Myometrial cell (primary cell): ENCODE measurements at places on chromosomes 1 and 21. TPM values are rescaled to one million over a fixed set of nuclear protein-coding genes. Genes with fewer than 3 reads are reported as not detected.

VTCN1 gene
- total RNA-seq = not detected in 2 replicates

IL23R gene
- total RNA-seq = not detected in 2 replicates

USH2A gene
- not detected in 2 replicates for total RNA-seq

ITLN2 gene
- total RNA-seq = not detected in 2 replicates

RAB7B gene
- 6.2 and 6.3 TPM in 2 replicates for total RNA-seq

NKAIN1 gene
- not detected in 2 replicates for total RNA-seq

NSUN4 gene
- total RNA-seq = 7.5 and 9.9 TPM in 2 replicates

GPR37L1 gene
- total RNA-seq = not detected in 2 replicates

NBPF4 gene
- not detected in 2 replicates for total RNA-seq

TXLNA gene
- 57.9 and 77.3 TPM in 2 replicates for total RNA-seq

SIM2 gene
- not detected in 2 replicates for total RNA-seq

C2CD4D gene
- total RNA-seq = not detected in 2 replicates

FAM72C gene
- total RNA-seq = 2.5 and 3.5 TPM in 2 replicates

LCE6A gene
- not detected in 2 replicates for total RNA-seq

PDPN gene
- total RNA-seq = 2.5 and 4.6 TPM in 2 replicates

IQGAP3 gene
- 24.8 and 29.4 TPM in 2 replicates for total RNA-seq

LCE2C gene
- not detected in 2 replicates for total RNA-seq

CD53 gene
- not detected in 2 replicates for total RNA-seq

C1orf185 gene
- not detected in 2 replicates for total RNA-seq

PPIAL4G gene
- not detected in 2 replicates for total RNA-seq

PTPN14 gene
- total RNA-seq = 21.0 and 47.0 TPM in 2 replicates

SLC30A10 gene
- total RNA-seq = not detected in 2 replicates

CSRP1 gene
- total RNA-seq = 1,719 and 1,887 TPM in 2 replicates

DMRTA2 gene
- not detected in 2 replicates for total RNA-seq

KLHL20 gene
- total RNA-seq = 22.2 and 24.5 TPM in 2 replicates

CLCA4 gene
- total RNA-seq = not detected in 2 replicates

GPR3 gene
- total RNA-seq = 0.18 and 0.86 TPM in 2 replicates

KRTAP10-3 gene
- not detected in 2 replicates for total RNA-seq

LCE1F gene
- not detected in 2 replicates for total RNA-seq

CELA2A gene
- total RNA-seq = not detected in 2 replicates
